ENCODE measurements at places on chromosomes 2 and 18. TPM values are rescaled to one million over a fixed set of nuclear protein-coding genes. Genes with fewer than 3 reads are reported as not detected.
A peak's percentile ranks its signal among the peaks of the same experiment; 100 is the strongest.

GRCh38 chr2:17869128-17869527 is 9.3 kb upstream of the KCNS3 start:
- DNase-seq = no peak

The KLHL14 gene
- total RNA-seq = 46.5 TPM

- DNase-seq = peak; percentile 39
Observed at GRCh38 chr2:156329031-156329926, 3.2 kb downstream of the NR4A2 start.

The SPDYA gene
- total RNA-seq = 2.1 TPM

DNA sequence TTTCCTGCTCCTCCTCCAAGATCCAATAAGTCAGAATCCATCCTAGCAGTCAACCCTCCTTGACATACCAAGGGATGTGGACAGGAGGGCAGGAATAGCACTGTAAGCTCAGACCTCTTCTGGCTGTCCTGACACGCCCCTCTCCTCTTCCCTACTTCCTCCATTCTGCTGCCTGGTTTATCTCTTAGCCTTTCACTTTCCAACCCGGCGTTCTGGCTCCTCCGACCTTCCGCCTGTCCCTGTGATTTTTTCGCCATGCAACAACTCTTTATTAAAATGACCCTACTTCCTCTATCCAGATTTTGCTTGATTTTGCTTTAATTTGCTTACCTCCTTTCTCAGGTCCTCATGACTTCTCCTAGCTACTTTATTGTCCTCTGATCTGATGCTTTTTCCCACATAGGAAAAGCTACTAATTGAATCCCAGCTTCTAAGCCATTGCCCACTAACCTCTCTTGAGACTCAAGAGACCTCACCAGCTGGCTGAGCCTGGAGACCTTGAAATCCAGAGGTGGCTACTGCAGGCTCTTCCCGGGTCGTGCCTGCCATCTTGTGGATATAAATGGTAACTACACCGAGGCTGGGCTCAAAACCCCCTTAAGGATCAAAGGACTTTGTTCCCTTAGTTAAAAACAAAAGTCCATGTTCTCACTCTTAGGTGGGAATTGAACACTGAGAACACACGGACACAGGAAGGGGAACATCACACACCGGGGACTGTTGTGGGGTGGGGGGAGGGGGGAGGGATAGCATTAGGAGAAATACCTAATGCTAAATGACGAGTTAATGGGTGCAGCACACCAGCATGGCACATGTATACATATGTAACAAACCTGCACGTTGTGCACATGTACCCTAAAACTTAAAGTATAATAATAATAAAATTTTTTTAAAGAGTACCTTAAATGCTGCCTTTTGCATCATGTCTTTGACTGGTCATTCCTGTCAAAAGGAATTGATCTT is 139.4 kb downstream of the AKAIN1 start:
- DNase-seq = no peak

The LMAN2L gene
- 8.9 TPM for total RNA-seq

The SNTG2 gene
- 0.88 TPM for total RNA-seq

DNA sequence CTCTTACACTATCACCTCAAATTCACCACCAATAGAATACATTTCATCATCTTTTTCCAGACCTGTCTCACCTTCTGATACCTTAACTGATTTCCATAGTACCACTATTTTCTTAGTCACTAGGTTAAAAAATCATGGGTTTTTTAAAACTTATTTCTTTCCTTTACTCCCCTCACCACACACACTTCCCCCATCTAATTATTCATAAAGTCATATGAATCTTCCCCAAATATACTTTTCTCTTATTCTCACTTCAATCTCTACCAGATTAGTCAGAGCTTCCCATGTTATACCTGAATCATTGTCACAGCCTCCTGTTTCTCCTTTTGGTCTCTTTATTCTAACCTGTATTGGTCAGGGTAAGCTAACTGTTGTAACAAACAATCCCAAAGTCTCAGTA is 696.3 kb downstream of the BCL11A start:
- DNase-seq = no peak

The LYPD6B gene
- total RNA-seq = 1.4 TPM
